ENCODE measurements at places on chromosomes 11 and 22.

- DNase-seq = no peak
These were observed 55.7 kb upstream of the CLDN5 start for GRCh38 chr22:19579880-19580279.

DNA sequence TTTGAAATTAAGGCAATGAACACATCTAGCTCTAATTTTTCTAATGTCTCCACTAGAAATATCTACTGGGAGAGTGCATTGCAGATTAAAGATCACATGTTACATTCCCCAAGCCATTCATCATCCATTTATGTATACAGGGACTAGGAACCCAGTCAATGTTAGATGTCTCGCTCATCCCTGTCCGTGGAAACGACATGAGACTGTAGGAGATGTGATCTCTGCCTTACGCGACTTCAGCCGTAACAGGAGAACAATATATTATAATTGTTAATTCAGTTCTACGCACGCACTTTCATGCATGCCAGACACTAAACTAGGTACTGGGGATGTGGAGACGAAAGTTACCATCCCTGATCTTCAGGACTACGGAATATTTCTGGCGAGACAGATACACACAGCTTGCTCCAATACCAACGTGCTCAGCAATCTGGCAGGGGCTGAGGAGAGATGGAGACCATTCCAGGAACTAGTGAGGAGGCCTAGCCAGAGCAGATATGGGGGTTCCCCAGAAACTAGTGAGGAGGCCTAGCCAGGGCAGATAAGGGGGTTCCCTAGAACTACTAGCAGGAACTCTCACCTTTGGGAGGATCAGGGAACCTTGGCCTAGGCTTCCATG is 706 bp downstream of the DCPS start:
- no peak for DNase-seq

DNA sequence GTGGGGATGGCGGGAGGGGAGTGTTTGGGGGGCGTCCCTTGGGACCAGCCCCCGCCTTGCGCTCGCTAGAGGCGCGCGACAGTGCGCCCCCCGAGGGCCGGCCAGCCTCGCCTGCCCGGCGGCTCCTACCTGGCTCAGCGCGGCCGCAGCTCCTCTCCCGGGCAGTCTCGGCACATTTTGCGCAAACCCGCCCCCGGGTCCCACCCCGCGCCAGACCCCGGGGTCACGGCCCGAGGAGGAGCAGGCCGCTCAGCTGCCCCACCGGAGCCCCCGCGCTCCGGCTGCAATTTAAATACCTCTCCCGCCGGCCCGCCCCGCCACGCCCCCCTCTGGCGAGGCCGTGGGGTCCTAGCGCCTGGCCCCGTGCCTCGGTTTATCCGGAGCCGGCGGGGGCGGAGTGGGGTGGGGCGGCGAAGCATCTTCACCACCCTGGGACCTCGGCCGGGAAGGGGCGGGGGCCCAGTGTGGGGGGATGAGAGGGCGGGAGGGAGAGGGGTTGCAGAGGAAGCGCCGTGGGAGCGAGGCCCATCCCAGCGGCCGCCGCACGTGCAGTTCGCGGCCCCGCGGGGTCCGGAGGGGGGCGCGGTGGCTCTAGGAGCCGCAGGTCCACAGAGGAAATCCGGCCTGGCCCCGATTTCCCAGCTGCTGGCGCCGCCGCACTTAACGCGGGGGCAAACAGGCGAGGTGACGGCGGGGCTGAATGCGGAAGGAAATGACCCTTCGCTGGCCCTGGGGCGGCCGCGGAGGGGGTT is at the start of gene LRRC32:
Gene LRRC32 (minus strand): TSS at position 263 of the 752 bp plus-strand sequence. CDS start 4,793 bp downstream, outside the sequence.
- no peak for DNase-seq

DNA sequence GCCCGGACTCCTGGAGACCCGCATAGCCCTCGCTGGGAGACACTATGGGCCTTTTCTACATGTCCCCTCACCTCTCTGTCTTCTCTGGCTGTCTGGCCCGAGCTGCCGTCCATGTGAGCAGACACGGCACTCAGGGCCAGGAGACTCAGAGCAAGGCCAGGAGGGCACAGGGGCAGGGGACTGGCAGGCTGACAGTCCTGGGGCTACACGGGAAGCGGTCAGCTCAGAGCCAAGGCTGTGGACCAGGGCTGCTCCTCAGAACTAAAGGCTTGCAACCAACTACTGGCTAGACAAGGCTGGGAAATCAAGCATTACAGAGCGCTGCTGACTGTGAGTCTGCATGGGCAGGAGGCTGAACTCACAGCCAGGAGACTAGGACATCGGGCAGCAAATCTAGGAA is 56.1 kb upstream of the CDON start:
- DNase-seq = no peak

- no peak for DNase-seq
These were observed 313.1 kb downstream of the KIRREL3 start for GRCh38 chr11:126687477-126687876.

- peak; percentile 70 for DNase-seq
These were observed 57.8 kb upstream of the APOA1 start for GRCh38 chr11:116895048-116895757.

DNA sequence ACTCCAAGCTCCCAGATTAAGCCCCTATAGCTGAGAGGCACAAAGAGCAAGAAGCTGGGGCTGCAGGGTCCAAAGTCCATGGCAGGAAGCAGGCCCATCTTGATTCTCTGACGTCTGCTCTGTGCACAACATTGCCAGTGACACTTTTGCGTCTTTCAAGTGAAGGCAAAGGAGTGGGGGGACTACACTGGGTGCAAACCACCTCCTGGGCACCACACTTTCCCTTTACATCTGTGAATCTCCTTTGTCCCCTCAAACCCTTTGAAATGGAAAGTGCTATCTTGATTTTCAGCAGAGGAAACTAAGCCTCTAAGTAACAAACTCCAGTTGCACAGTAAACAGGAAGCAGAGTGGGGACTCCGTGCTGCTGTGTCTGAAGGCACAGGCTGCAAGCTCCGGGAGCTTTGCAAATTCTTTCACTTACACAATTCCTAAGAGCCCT is 428.0 kb downstream of the LARGE1 start:
- DNase-seq = peak; percentile 52

DNA sequence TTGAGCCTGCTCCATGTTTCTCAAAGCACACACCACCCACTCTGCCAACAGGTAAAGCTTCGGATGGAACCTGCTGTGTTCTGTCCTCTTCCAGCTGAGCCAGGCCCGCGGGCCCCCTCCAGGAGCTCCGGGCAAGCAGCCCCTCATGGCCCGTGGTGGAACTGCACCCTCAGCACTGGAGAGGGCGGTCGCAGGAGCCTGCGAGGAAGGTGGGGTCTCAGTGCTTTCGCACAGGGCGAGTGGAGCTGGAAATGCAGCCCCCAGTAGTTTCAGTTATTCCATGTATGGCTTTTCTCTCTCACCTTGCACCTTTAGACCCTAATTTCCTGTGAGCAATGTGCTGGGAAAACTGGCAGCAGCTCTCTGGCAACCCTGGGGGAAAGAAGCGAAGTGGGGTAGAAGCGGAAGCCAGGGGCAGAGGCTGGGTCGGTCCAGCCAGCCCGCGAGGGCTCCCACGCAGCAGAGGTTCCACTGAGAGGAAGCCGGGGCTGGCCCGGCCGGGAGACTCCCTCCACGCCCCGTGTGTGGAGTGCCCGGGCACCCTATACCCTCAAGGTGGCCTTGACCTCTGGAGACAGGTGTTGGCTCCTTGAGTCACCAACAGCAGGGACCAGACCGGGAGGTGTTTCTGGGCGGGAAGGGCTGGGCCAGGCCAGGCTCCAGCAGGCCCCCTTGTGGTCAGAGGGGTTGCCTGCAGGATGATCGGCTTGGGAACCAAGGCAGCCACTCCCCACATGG is 119.9 kb upstream of the TMEM45B start:
- DNase-seq = peak; percentile 91

GRCh38 chr22:27876684-27877083 is 42.4 kb downstream of the PITPNB start:
- DNase-seq = no peak

GRCh38 chr11:117877120-117877784 is 794 bp upstream of the FXYD6 start:
- DNase-seq = no peak

GRCh38 chr11:221539-221938 is 14.0 kb downstream of the RIC8A start:
- no peak for DNase-seq

DNA sequence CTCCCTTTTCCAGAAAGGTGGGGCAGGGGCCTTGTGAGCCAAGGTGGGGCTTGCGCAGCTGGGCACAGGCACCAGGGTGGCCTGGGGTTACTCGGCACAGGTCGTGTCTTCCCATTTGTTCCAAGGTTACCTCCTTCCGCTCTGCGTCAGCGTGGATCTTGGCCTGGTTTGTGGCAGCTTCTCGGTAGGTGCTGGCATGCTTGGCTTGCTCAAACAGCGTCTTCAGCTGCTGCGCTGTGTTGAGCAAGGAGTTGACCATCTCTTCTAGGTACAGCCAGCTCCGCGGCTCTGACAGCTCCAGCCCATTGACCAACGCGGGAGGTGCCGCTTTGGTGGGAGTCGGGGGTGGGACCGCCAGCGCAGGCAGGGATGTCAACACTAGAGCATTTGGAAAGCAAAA is 20.6 kb downstream of the DEAF1 start:
- no peak for DNase-seq

- no peak for DNase-seq
These were observed 119.4 kb downstream of the HIPK3 start for GRCh38 chr11:33376331-33377310.

- no peak for DNase-seq
These were observed 12.6 kb upstream of the VSIG10L2 start for GRCh38 chr11:125933030-125933813.

DNA sequence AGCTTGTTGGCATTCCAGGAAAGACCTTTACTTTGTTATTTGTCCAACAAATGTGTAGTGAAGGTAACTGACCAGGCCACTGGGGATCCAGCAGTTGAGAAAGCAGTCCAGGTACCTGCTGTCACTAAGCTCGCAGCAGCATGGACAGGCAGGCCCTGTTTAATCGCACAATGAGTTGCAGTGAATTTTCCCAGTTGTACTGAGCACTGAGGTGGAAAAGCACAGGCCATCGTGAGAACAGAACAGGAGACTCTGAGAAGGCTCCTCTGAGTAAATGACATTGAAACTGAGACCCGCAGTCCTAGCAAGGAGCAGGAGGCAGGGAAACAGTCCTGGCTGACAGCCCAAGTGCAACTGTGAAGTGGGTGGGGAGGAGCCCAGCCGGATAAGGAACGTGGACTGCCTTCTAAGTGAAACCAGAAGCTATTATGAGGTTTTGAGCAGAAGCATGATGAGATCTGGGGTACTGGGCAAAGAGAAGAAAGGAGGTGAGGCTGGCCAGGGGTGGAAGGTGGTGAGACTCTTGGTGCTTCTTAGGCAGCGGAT is 39.8 kb upstream of the CDON start:
- DNase-seq = no peak

DNA sequence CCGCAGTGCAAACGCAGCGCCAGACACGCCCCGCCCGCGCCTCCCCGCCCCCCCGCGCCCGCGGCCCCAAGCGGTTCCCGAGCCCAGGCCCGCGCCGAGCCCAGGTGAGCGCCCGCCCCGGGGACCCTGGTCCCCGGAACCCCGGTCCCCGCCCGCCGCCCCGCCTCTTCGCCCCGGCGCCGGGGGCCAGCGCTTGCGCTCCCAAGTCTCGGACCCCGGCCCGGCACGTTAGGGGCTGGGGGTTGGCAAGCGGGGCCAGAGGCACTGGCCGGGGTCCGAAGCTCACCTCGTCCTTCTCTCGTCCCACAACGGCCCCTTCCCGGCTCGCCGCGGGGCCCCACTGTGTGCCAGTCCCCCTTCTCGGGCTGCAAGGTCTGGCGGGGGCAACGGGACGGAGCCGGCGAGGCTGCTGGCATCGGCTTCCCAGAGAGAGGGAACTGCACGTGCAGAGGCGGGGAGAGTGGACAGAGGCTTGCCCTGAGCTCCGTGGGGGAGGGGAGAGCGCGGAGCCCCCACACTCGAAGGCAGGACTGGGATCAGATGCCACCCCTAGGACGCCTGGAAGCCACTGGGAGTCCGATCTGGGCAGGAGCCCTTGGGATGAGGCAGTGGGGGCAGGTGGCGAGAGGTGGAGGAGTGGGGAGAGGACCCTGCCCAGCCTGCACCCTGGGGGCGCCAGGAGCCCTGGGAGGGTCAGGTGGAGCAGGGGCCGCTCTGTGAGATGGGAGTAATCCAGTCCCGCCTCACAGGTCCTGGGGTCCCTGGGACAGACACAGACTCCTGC is 1.8 kb upstream of the AIFM3 start:
- DNase-seq = no peak

GRCh38 chr11:1693327-1694063 is 3.5 kb upstream of the KRTAP5-6 start:
- peak; percentile 95 for DNase-seq

DNA sequence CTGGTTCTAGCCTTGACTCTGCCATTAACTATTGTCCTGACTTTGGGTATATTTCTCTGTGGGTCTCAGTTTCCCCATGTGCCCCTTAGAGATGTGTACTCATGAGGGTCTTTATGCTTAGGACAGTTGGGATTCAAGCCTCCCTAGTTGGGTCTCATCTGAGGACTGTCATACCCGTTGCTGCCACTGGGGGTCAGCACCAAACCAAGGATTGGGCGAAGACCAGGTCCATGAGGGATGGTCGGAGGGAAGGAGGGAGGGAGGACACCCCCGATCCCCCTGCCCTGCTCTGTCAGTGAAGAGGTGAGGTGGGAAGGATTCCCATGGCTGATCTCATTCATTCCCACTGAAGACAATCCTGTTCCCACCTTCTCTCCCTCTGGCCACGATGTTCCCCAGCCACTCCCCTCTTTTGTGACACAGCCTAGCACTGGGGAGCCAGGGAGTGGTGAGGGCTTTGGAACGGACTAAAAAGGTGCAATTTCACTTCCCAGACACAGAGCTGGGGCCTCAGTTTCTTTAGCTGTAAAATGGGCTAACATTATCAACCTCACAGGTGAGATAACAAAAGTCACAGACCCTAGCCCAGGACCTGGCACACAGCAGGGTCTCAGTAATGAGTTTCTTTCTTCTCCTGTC is 12.4 kb upstream of the KLHL35 start:
- no peak for DNase-seq

- no peak for DNase-seq
These were observed 35.1 kb downstream of the FLI1 start for GRCh38 chr11:128728767-128729587.

All from H1 (cell line).